ENCODE measurements at places on chromosomes 6 and 20. TPM values are rescaled to one million over a fixed set of nuclear protein-coding genes. Genes with fewer than 3 reads are reported as not detected.

The TREM1 gene
- total RNA-seq = not detected

The BPI gene
- not detected for total RNA-seq

The ABCF1 gene
- 73.8 TPM for total RNA-seq

The FAM209B gene
- 1.3 TPM for total RNA-seq

The POPDC3 gene
- not detected for total RNA-seq

The FAM110A gene
- total RNA-seq = 34.3 TPM

The PHACTR1 gene
- 0.73 TPM for total RNA-seq

The MAP7 gene
- 0.29 TPM for total RNA-seq

The MAK gene
- total RNA-seq = 0.82 TPM

The OR2B6 gene
- total RNA-seq = 0.23 TPM

The MAPK13 gene
- total RNA-seq = 33.9 TPM

Data from activated CD8-positive, alpha-beta memory T cell treated with anti-CD3 and anti-CD28 coated beads, Interleukin-2, amount 10 ng/mL, durations not matched to agents 7 days and 5 days (primary cell).